ENCODE measurements at places on chromosomes 3 and 15.
A peak's percentile ranks its signal among the peaks of the same experiment; 100 is the strongest.

DNA sequence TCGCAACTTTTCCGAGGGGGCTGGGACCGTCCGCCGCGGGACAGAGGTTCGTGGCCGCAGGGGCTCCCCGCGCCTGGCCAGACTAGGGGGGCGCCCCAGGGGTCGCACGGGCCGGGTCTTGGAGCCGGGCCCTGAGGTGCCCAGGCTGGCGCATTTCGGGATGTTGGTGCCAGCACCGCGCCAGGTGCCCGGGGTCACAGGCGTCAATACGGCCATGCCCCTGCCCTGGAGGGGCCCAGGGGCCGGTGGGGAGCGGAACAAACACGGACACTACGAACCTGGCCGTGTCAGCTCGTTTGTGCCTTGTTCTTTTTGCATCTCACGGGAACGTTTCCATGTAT, 366 bp downstream of the TM6SF1 start:
- DNase-seq, result no peak

- DNase-seq, result no peak
These were observed 119.4 kb downstream of the LIPC start for GRCh38 chr15:58551084-58551763.

GRCh38 chr3:197956626-197956988, 3.4 kb upstream of the LMLN start:
- DNase-seq, result no peak

DNA sequence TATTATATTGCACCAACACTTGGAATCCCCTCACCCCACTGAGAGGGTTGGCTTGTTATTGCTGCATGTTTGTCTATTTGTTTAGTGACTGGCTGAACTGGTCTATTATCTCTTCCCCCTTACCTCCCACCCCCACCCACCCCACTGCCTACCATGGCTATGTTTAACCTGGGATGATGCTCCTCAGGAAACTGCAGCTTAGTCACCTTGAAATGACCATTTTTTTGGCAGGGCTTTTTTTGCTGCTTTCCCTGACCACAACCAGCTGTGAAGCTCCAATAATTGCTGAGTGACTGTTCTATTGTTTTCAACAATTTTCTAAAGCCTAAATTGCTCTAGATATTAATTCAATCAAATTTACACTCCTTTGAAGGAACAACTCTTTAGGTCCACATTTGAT, 137.9 kb upstream of the CADM2 start:
- no peak for DNase-seq

- no peak for DNase-seq
These were observed 886.8 kb downstream of the VGLL3 start for GRCh38 chr3:86104154-86104553.

- no peak for DNase-seq
These were observed 161.7 kb downstream of the MBNL1 start for GRCh38 chr3:152430223-152431002.

DNA sequence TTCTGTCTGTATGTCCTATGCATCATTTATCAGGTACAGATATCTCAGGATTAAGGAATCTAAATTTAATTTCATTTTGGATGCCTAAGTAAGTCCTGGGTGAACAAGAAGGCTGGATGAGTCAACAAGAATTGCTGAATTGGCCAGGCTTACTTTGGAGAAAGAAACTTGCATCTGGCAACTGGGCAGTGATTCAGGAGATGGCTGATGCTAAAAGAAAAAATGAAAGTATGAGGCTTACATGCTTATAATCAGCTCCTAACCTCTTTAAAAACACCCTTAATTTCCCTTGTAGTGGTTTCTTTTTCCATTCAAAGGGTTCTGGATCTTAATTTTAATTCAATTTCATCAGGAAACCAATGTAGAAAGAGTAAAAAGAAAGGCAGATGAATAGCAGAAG, 228.8 kb upstream of the PEX5L start:
- no peak for DNase-seq

- no peak for DNase-seq
These were observed 102.0 kb upstream of the MYRIP start for GRCh38 chr3:39707314-39707909.

GRCh38 chr3:15279671-15280402, 52.5 kb downstream of the SH3BP5 start:
- no peak for DNase-seq

DNA sequence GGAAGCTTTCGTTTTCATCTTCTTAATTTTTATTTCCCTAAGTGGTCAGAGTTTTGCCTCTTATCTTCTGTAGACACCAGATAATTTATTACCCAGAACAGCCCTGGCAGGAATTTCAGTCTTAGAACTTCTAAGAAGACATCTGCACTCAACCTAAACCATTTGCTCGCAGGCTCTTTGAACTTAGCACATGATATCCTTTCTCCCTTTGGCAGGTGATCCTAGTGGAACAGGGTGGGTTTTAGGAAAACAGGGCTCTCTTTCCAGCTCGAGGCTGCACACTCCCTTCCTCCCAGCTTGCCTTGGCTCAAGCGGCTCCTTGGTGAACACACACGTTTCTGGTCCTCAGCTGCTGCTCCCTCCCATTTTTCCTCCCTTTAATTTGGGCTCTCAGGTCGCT, 116.5 kb downstream of the THSD4 start:
- DNase-seq, result no peak

- peak; percentile 74 for DNase-seq
These were observed 205.9 kb upstream of the IGF1R start for GRCh38 chr15:98442379-98442833.

DNA sequence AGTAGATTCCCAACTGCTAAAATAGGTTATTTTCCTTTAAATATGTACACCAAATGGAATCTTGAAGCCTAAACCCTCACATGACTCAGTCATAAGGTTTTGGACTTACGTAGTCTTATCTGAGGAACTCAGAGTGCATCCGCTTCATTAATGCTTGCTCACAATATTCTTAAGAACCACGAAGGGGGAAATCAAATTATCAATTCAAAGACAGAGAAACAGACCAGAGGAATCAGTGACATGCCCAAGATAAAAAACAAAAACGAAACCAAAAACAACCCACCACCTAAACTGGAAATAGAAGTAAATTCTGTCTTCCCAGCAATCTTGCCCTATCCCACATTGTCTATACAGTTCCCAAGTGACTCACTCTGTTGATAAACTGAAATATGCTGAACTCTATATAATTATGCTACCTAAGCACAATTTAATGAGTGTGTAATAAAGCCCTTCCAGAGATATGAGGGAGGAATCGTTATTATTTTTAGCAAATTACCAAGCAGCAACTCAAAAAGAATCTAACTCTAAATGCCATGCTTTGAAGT, 135.4 kb upstream of the CBLB start:
- no peak for DNase-seq

DNA sequence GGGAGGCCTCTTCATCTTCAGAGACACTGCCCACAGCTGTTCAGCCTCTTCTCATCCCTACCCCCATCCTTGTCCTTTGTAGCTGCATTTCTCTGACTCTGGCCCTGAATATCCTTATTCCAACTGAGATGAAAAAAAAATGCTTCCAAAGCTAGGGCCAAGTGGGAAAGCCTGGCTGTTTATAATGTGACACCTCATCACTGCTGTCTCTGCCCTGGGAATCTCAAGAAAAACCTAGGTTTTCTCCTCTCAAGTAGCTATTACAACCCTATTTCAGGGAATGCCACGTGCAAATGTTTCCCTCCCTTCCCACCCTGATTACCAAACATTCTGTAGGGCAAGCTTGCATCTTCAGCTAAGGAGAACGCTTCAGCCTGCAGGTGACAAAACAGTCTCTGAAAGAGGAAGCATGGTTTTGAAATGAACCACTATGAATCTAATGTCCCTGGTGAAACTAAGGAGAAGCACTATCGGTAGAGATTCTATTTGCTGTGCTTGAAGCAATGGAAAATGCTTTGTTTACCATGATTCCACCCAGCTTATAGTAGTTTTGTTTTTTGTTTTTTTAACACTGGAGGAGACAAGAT, 65.4 kb downstream of the USF3 start:
- DNase-seq, result no peak

DNA sequence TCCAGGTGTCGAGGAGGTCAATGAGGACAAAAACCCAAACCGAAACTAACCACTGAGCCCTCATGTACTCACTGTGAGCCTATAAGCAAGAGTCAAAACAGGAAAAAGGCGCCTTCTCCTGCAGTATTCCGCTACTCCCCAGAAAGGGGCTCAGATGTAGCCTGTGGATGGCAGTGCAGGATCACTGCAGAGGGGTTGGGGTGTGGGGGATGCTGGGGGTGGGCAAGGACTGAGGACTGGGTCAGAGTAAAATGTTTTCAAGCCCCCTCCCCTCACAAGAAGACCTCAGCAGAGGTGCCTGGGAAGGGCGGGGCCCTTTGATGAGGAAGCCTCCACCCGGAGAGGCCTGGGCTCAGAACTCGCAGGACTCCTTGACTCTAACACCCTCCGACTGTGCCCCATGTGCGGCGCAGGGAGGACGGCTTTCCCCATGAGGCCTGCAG, 170.1 kb downstream of the OSBPL10 start:
- no peak for DNase-seq

DNA sequence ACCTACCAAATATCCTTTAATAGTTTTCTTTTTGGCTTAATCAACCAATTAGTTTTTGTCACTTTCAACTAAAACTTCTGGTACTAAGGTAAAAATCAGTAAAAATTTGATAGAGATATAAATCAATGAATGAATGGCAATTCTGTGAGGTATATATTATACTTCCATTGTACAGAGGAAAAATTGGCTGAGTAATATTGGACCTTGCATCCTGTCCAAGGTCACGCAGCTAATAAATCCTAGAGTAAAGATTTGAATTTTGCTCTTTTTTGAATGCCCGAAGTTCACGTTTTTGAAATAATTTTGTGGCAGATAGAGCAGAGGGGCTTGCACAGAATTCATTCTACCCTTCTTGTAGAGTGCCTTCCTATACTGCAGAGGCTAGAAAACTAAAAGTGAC, 81.1 kb upstream of the ZNF280D start:
- DNase-seq, result no peak

GRCh38 chr15:79689030-79689429, 207.8 kb downstream of the MTHFS start:
- DNase-seq, result no peak

DNA sequence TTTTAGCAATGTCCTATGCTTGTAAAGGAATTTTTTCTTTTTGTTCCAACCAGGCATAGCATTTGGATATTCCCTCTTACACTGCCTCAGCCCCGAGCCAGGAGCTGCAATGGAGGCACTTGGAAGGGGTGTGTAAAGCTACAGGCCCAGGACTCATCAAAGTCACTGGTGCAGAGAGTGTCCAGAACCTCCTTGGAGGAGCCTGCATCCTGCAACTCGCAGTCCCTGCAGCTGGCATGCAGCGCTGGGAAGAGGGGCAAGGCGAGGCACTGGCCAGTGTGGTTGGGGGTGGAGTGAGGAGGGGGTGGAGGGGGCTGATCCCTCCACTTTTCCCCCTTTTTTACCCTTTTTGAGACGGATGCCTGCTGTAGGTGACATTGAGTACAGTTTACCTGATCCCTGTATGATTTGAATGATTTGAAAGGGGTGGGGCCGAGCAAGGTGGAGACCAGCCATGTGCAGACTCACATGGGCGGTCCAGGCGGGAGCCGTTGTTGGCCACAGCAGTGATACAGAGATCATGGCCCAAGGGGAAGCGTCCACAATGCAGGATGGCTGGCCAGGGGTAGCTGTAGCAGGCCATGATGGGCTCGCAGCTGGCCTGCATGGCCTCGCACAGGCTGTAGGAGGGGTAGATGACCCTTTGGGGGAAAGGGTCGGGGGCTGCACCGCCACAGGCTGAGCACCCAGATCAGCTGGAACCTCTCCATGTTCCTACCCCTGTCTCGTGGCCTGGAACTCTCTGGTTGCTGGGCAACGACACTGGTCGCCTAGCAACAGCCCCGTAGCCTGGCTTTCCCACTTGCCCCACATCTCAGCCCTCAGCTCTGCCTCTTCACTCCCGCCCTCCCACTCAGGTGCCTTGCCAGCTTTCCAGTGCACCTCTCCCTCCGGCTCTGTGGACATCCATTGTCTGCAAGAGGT, 7.9 kb downstream of the P4HTM start:
- DNase-seq, result peak; percentile 39

DNA sequence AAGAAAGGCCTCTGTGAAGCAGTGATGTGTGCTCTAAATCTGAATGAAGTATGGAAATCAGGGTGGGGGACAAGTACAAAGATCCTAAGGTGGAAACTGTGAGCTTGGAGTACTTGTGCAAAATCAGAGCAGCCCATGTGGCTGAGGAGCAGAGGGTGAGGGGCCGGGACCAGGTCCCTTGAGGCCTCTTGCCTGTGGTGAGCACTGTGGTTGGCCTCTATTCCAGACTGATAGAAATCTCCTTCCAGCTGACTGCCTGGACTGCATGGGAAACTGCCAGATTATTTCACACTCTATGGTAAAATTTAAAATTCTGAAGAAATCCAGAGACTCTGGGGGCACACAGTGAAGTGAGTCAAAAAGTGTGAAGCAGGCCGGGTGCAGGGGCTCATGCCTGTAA, 81.4 kb downstream of the TM4SF4 start:
- DNase-seq, result no peak

DNA sequence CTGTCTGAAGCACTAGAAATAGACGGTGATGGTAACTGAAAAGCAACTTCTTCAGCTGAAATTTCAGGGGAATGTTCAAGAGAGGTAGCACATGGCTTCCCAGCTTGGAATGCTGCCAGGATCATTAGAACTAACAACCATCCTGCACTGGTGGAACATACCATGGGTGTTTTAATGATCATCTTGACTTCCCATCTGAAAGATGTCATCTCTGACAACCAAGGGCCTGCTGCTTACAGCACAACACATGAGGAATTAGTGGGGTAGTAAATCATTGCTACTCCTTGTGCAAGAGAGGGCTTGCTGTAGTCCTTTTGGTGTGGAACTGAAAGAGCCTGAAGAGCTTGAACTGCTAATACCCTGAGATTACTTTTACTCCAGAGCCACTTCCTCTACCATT, 853.7 kb downstream of the MCTP2 start:
- DNase-seq, result no peak

All from Peyer's patch (tissue), 4 donors.